Retina (tissue), 1 donor: ENCODE measurements at places on chromosomes 6 and 20.

DNA sequence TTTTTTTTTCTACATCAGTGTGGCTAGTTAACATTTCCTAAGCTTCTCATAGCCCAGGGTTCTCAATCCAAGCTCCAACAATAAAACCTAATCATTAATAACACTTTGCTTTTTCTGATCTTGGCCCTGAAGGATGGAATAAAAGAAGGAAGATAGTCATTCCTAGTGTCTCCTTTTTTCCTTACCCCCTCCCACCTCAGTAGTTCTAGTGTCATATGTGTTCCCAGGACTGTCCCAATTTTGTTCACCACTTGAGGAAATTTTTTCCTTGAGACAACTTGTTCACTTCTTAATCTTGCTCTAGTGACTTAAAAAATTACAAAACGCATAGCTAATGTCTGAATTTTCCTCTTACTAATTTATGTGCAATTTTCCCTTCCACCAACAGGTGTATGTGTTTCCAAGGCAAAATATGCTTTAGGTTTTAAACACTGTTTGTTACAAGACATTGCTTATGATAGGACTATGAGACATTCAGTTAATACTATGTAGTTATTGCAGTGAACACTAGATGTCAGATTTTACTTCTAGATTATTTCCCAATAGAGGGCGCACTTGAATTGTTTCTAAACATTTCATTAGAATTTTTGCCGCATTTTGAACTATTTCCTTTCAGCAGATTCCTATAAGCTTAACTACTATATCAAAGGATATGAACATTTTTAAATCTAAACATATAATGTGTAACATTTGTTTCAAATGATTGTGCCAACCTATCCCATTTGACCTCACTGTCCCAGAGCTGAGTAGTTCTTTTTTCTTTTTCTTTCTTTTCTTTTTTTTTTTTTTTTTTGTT is 18.5 kb upstream of the C6orf141 start:
- peak; percentile 24 for DNase-seq

GRCh38 chr6:20236344-20236743 is 24.1 kb upstream of the MBOAT1 start:
- no peak for DNase-seq

GRCh38 chr6:35731414-35731735 is 5.5 kb upstream of the ARMC12 start:
- peak; percentile 94 for DNase-seq

- DNase-seq: no peak
These were observed 23.6 kb downstream of the GPX6 start for GRCh38 chr6:28491984-28492317.

- no peak for DNase-seq
These were observed 180.9 kb downstream of the SASH1 start for GRCh38 chr6:148523551-148523950.

GRCh38 chr20:4102381-4102780 is 87.0 kb upstream of the RNF24 start:
- DNase-seq: no peak

DNA sequence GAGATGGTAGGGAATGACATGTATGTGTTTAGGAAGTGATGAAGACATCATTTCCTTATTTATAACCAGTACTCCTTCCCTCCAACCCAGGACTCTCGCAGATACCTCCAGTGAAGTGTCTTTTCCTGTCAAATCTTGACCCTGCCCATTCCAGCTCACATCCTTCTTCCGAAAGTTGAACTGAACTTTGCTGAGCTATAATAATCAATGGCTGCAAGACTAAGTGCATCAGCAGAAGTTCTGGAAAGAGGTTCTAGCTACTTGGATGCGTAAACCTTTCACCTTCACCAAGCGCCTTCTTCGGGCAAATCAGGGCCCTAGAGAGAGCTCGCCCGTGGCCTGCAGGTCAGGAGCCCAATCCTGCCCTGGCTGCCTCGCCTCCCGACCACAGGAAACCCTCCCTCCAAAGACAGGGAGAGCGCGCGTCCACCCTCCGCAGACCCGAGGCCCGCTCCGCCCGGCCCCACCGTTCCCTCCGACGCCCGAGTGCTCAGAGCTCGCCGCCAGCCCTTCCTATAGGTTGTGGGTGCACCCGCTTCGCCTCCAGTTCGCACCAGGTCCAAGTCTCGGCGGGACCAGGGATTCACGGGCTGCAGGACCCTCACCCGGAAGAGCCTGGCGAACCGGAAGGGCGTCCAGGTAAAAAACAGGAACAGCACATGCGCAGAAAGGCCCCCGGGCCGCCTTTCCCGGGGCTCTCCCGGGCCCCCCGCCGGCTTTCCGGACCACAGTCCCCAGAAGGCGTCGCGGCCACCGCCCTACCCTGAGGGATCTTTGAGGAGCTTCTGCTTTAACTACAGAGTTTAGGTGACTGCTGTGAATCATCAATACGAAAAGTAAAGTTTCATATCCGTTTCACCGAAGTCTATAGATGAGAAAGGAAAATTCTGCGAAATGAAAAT is at the start of gene ZNF334:
Gene ZNF334 (minus strand): TSS at position 617 of the 902 bp plus-strand sequence. CDS start 1,457 bp downstream, outside the sequence.
- DNase-seq: peak; percentile 94

DNA sequence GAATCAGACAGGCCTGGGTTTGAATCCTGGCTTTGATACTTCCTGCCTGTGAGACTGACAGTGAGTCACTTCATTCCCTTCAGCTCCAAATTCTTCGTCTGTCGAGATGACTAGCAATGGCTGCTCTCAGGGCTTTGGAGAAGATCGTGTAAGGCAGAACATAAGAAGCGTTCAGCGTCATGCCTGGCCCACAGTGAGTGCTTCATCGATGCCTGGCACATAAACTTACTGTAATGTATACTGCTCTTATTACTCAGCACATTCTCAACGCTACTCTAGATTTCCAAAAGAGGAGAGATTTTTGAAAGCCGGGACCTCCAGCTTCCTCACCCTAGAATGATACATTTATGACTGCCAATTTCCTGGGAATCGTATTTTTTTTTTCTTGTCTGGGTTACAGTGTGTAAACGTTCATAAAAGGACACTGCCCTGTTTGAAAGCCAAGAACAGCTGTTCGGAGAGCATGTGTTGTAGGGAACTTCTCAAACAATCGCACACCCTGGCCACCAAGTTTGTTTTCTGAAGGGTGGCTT is 16.2 kb upstream of the BCAS1 start:
- DNase-seq: no peak

DNA sequence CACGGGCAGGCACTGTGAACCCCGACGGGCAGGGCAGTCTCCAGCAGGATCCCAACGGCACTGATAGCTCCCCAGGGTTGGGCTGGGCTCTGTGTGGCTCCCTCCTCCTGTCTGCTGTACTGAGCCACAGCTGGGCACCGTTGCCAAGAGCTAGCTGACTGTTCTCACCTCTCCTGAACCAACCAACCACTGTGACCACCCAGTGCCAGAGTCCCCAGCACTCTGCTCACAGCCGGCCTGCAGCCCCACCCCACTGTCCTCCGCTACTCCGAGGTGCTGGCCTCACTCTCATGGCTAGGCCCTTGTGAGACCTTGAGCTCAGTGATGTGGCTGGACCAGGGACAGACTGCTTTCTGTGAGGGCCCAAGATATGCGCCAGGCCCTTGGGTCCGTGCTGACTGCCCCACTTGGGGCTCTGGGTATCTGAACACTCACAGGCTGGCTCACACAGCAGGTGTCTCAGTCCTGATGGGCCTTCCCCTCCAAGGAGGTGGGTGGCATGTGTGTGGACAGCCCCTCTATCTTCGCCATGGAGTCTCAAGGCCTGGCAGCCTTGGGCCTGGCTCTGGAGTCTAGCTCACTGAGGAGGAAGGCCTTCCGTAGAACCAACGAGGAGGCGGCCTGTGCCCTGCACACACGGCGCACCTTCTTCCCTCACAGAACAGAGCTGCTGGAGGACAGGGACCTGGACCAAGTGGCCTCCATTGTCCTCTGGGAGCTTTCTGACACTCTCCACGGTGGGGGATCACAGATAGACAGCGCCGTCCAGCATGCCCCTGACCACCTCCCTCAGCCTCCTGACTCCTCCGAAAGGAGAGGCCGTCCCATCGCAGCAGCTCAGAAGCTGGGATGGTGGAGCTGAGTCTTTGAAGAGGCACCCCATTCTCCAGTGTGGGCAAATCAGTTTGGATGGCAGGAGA is 53.5 kb downstream of the TCP11 start:
- no peak for DNase-seq

GRCh38 chr6:128005009-128005408 is 104.2 kb upstream of the THEMIS start:
- DNase-seq: no peak

DNA sequence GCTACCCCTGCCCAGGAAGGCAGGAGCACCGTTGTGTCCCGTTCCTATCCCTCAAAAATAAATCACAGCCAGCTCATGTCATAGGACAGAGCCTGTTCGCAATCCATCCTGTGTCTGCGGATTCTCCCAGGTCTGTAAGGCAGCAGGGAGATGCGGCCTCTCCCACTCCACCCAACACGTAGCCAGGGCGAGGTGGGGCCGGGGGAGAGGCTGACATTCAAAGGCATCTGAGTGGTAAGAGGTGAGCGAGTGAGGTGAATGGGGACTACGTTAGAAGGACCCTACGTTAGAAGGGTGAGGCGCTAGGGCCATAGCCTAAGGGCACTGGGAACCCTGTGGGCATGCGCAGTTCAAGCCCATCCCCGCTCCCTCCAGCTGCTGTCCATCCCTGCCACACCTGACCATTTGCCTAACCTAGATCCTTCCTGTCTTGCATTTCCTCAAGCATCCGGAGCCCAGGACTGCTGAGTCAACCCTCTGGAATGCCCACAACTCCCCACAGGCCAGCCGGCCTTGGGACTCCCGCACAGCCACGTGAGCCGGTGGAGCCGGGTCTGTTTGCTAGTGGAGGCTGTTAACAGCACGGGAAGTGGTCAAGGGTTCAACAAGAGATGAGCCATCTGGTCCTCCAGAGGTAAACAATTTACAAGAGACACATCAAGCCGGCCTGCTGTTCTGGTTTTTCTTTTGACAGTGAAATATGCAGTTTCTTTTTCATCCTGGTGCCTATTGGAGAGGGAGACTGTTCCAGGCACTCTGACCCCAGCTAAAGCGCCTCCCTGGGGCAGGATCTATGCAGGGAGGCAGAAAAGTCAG is 45.9 kb downstream of the RIPOR3 start:
- DNase-seq: no peak

DNA sequence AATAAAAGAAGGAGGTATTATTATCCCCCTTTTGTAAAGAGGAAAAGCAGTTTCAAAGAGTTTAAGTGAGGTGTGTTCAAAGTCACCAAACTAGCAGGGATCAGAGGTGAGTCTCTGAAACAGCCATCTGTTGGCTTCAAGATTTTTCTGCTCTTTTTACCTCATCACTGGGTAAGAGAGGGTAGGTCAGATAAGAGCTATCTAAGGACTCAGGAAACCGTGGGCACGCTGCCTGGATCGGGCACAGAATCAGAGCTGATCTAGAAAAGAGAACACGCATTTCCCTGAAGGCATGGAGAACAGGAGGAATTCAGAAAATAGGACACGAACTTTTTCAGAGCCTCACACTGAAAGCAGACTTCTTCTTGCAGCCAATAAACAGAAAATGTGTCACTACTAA is 65.8 kb upstream of the LY86 start:
- no peak for DNase-seq

GRCh38 chr6:7154341-7155139 is 46.8 kb downstream of the RREB1 start:
- no peak for DNase-seq

DNA sequence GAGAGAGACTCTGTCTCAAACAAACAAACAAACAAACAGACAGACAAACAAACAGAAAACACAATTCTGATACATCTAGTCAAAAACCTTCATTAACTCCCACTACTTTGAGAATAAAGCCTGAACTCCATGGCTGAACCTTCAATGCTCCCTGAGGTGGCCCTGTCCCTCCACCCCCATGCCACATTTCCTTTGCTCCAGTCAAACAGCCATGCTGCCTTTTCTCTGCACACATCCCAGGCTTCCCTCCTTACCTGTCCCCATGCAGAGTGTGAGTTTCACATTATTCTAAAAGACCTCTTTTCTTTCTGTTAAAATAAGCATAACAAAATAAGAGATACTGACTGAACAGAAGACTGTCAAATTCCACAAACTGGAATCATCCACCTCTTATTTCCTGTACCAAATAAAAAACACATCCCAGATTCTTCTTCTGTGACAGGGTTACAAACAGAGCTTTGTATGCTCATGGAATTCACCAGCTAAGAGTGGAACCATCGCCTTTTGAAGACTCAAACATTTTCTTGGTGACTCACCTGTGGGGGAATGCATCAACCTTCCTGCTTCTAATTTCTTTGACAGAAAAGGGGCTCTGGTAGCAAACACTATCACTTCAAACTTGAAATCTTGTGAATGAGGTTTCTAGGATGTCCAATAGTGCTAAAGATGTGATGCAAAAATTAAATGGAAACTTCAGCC is 71.0 kb upstream of the SLC22A16 start:
- DNase-seq: no peak

- no peak for DNase-seq
These were observed 10.2 kb downstream of the WFDC3 start for GRCh38 chr20:45781391-45781931.

DNA sequence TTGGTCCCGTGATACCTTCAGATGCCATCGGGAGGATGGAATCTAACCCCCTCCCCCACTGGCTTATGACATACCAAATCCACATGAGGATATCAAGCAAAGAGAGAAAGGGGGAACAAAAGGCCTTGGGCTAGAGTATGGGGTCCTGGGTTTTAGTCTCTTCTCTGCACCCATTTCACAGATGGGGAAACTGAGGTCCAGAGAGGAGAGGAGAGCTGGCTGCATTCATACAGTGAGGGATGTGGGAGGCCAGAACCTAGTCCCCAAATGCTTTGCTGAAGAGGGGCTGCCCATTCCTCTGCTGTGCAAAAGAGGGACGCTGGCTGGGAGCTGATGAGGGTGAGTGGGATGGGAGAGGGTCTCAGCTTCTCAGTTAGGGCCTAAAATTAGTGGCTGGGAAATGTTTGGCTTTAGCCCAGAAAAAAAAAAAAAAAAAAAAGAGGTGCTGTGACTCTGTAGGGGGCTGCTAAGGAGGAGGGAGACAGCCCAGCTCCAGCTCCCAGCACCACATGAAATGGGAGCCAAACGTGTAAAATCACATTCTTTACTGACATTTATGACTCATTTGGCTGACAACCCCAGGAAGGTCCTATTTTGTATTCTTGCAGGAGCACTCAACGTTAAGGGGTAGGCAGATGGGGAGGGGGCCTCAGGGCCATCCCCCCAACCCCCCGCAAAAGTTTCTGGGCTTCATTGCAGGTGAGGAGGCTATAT is 11.9 kb downstream of the XKR7 start:
- DNase-seq: no peak

- no peak for DNase-seq
These were observed 46.4 kb upstream of the CHD6 start for GRCh38 chr20:41664584-41664983.

DNA sequence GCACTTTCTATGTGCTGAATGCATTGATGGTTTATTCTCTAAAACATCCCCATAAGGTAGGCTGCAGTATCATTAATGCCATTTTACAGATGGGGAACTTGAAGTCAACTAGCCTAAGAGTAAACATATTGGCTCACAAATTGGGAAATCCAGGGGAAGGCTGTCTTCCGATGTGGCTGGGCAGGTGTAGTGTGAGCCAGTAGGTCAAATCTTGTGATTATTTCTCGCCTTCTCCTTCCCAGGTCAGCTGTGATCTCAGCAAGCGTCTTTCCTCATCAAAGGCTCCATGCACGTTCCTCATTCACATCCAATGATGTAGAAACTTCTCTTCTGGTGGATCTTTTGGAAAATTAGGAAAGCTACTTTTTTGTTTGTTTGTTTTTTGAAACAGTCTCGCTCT is 94.1 kb upstream of the SHLD1 start:
- DNase-seq: no peak

GRCh38 chr6:57315111-57315510 is 2.3 kb upstream of the PRIM2 start:
- DNase-seq: no peak

GRCh38 chr6:154909821-154910220 is 85.3 kb upstream of the TIAM2 start:
- no peak for DNase-seq
